Vagina (tissue), 2 donors: ENCODE measurements at places on chromosomes 5 and 9.

DNA sequence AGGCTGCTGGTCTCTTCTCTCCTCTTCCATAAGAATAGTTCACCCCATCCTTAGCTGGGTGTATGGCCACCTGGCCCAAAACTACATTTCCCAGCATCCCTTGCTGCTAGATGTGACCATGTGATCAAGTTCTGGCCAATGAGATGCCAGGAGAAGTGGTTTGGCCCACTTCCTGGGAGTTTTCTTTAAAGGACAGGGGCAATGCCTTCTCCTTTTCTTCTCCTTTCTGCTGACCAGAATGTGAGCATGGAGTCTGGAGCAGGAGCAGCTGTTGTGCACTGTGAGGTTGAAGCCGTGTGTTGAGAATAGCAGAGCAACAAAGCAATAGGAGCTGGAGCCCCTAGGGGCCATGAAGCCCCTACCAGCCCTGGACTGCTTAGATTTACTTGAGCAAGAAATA lies 36.8 kb downstream of the C9orf50 start:
- DNase-seq: no peak

- no peak for DNase-seq
These were observed 17.2 kb upstream of the GCNT1 start for GRCh38 chr9:76441551-76442322.

GRCh38 chr5:139147483-139148087 lies 50.6 kb downstream of the SIL1 start:
- DNase-seq: no peak

- no peak for DNase-seq
These were observed 23.8 kb upstream of the NPM1 start for GRCh38 chr5:171363846-171364245.

GRCh38 chr5:82335806-82336205 lies 57.7 kb upstream of the RPS23 start:
- no peak for DNase-seq

DNA sequence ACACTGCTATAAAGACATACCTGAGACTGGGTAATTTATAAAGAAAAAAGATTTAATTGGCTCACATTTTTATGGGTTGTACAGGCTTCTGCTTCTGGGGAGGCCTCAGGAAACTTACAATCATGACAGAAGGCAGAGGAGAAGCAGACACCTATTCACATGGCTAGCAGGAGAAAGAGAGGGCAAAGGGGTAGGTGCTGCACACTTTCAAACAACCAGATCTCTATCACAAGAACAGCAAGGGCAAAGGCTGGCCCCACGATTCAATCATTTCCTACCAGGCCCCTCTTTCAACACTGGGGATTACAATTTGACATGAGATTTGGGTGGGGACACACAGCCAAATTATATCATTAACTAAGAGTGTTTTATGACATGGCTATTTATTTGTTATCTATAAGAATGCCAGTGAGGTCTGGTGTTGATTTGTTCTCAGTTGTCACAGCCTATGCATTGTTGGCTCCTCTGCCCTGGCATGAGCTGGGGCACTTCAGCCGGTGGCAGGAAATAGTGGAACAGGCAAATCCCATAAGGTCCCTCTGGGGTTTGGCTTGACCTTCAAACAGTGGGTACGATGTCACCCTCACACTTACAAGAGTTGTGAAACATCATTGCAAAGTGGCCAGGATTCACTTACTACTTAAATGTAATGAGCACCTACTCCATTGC lies 44.1 kb downstream of the SPARC start:
- DNase-seq: no peak

DNA sequence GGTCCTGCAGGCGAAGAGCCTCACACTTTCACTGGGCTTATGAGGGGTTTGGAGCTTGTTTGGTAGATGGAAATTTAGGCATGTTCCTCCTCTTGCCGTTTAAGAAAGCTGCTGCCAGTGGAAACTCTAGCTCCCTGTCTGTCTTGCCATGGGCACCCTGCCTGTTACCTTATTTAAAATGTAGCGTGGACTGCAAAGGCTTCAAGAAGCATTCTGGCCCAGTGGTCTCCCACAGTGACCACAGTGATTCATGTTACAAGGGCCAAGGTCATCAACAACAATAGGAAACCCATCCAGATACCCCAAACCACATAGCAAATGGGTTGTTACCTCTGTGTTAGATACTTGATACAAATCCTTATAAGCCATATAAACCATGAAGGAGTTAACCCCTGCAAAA lies 96.6 kb downstream of the DPYSL3 start:
- no peak for DNase-seq
